Right renal cortex interstitium (tissue), 3 donors: ENCODE measurements at places on chromosomes 3 and 15. TPM values are rescaled to one million over a fixed set of nuclear protein-coding genes. Genes with fewer than 3 reads are reported as not detected.

DNA sequence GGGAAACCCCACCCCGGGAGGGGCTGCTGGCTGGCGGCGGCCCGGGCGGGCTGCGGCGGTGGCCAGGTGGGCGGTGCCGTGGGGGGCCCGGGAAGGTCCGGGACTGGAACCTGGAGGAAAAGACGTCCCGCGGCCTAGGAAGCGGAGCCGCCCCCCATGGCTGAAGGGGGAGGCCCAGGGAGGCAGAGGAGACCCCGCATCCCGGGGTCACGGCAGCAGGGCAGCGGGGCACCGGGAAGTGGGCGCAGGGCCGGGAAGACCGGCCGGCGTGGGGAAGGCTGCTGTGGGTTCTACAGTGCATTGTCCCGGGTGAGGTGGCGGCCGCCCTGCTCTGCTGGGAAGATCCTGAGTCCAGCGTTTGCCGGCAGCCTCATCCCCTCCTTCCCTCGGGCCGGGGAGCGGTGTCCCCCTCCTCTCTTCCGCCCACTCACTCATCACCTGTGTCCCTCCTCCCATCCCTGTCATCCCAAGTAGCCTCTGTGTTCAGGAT is 525 bp upstream of the FSTL1 start:
- DNase-seq: no peak

- no peak for DNase-seq
Measured at GRCh38 chr15:91624353-91624968, 229.0 kb upstream of the SLCO3A1 start.

CYP8B1 gene
- polyA plus RNA-seq: 0.87 TPM

GNAT1 gene
- polyA plus RNA-seq: not detected

SLC2A2 gene
- 17.3 TPM for polyA plus RNA-seq
